ENCODE measurements at places on chromosomes 7 and 10.

- no peak for DNase-seq
These were observed 114.2 kb downstream of the GLCCI1 start for GRCh38 chr7:8082762-8083161.

GRCh38 chr7:98281757-98282606, 496 bp downstream of the BRI3 start:
- no peak for DNase-seq

DNA sequence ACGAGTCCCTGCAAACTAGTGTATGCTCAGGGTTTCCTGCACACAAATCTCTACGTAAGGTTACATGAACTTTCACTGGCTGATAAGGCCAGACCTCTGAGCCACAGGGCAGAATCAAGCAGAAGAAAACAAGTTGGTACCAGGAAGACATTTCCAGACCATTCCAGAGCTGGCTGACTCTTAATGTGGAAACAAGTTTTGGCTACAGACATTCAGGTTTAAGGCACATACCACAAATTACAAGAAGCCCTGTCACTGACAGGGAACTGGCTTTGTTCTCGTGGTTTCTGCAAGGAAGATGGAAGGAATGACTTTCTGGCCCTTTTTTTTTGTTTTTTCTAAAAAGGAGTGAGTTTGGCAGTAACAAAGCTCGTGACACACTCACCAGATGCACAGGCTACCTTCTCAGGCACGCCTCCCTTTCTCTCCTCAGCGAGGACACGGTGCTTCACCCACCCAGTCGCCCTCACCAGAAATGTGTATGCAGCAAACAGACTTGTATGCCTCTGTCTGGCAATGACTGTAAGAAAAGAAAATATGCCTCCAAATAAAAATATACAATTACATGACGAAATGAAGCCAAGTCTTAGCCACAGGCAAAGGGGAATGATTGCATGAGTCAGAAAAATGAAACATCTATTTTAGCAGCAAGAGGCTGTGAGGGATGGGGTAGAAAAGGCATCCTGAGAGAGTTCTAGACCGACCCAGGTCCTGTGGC, 22.6 kb downstream of the PLAC9 start:
- DNase-seq = peak; percentile 87

DNA sequence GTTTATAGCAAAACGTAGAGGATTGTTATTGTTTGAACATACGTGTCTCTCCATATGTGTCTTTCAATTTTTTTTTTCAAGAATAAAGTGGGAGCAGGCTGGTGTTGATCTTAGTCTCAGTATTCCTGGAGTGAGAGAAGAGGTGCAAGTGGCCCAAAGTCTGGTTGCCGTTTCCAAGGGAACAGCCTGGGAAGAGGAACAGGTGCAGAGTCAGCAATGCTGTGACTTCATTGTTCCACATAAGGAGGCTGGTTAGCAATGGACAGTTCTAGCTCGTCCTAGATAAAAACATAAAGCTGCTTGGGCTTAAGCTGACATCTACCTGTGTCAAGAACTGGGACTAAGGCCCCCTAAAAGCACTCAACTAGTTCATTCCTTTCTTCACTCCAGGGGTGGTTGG, 626.6 kb upstream of the TPK1 start:
- DNase-seq = no peak

DNA sequence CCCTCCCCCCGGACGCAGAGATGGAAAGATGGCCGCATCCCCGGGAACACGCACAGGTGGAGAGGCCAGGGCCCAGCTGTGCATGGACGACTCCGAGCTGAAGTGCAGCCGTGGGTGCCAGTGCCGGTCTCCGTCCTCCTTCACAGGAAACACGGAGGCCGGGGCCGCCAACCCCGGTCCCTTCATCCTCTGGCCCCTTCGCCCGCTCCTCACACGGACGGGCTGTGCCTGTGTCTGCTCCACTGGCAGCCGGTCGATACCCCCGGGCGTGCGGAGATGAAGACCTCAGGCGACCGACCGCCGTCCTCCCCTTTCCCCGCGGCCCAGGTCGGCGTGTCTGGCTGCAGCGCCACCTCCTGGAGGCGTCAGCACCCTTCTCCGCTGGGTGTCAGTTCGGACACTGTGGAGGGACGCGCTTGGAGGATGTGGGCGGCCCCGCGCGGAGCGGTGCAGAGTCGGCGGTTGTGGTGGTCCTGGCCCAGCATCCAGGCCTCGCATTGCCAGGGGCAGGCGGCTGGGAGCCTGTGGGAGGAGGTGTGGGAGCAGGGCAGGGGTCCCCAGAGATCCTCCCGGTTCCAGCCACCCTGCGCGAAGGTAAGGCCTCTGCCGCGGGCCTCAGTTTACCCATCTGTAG, 9.9 kb downstream of the ZNF511 start:
- no peak for DNase-seq

GRCh38 chr10:133399123-133399601, 5.2 kb downstream of the MTG1 start:
- DNase-seq = no peak

DNA sequence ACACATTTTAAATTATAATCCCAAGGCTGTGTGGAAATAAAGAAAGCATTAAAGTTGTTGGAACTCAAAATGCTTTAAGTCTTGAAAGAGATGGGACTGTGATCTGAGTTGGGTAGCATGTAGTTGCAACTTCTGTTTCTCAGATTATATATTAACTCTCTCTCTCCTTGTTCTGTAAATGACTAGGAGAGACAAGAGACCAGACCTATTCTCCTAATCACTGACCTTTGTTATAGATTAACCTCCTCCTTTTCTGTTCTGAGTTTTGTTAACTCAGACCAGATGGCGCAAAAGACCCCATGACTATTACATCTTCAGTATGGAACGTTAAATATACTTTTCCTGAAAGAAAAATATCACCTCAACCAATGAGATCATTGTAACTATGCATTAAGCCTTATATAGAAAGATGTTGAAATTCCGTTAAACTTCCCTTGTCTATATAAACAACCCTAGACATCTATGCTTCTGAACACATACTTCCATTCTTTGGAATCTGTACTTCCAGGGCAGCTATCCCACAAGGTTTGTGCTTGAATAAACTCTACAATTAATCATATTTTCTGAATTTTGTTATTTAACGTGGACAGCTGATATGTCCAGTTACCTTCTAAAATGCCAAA, 143.5 kb upstream of the TRIM24 start:
- DNase-seq = no peak

- no peak for DNase-seq
These were observed 124.5 kb downstream of the MYOF start for GRCh38 chr10:93357680-93358079.
